ENCODE measurements at places on chromosomes 3 and 15. TPM values are rescaled to one million over a fixed set of nuclear protein-coding genes. Genes with fewer than 3 reads are reported as not detected.

The RBP2 gene
- total RNA-seq: not detected

The GOLGA8K gene
- total RNA-seq: 0.35 TPM

The CATSPER2 gene
- total RNA-seq: 8.0 TPM

The VWA5B2 gene
- total RNA-seq: 0.76 TPM

The PLAAT1 gene
- total RNA-seq: not detected

GRCh38 chr3:69671082-69671952 is 67.9 kb upstream of the MITF start:
- no peaks in the 10 kb centered on the region for H3K36me3 ChIP-seq
- H3K27me3 ChIP-seq: no peaks in the 10 kb centered on the region
- H3K27ac ChIP-seq: no peak overlapping the region
- no peak overlapping the region for H3K4me3 ChIP-seq
- H3K4me1 ChIP-seq: no peaks in the 10 kb centered on the region

GRCh38 chr3:38605981-38606380 is 43.5 kb downstream of the SCN5A start:
- peaks cover 31% of the 10 kb centered on the region for H3K27me3 ChIP-seq
- DNase-seq: no peak
- no peaks in the 10 kb centered on the region for H3K4me1 ChIP-seq
- H3K27ac ChIP-seq: no peak overlapping the region

GRCh38 chr15:22871481-22872086 is 33.1 kb downstream of the NIPA2 start:
- no peak overlapping the region for H3K27ac ChIP-seq
- no peak overlapping the region for H3K4me3 ChIP-seq
- DNase-seq: no peak
- peaks cover 7% of the 10 kb centered on the region for H3K36me3 ChIP-seq
- H3K27me3 ChIP-seq: no peaks in the 10 kb centered on the region
- H3K4me1 ChIP-seq: no peaks in the 10 kb centered on the region

- H3K4me3 ChIP-seq: no peak overlapping the region
- no peaks in the 10 kb centered on the region for H3K4me1 ChIP-seq
- no peaks in the 10 kb centered on the region for H3K27me3 ChIP-seq
- DNase-seq: no peak
Observed at GRCh38 chr3:159112724-159113123, 310.9 kb downstream of the MFSD1 start.

DNA sequence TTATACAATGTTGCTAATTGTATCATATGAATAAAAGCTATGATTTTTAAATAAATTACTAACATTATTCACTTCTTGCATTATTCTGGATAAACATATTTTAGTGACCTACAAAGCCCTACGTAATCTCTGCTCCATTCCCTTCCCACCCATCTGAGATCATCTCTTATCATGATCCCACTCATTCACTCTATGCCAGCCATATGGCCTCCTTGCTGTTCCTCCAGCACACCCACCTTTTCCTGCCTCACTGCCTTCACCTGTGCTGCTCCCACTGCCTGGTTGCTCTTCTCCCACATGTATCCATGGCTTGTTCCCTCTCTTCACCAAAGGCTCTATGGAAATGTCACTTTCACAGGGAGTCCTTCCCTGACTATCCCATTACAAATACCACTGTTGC is 7.3 kb upstream of the USP8 start:
- H3K27me3 ChIP-seq: no peaks in the 10 kb centered on the region
- no peak overlapping the region for H3K27ac ChIP-seq
- DNase-seq: no peak
- H3K4me1 ChIP-seq: no peaks in the 10 kb centered on the region
- no peaks in the 10 kb centered on the region for H3K36me3 ChIP-seq

GRCh38 chr3:52017586-52017985 is 21.9 kb upstream of the RPL29 start:
- H3K4me3 ChIP-seq: no peak overlapping the region
- H3K4me1 ChIP-seq: no peaks in the 10 kb centered on the region
- H3K36me3 ChIP-seq: no peaks in the 10 kb centered on the region
- no peak overlapping the region for H3K27ac ChIP-seq
- no peak for DNase-seq
- H3K27me3 ChIP-seq: no peaks in the 10 kb centered on the region

DNA sequence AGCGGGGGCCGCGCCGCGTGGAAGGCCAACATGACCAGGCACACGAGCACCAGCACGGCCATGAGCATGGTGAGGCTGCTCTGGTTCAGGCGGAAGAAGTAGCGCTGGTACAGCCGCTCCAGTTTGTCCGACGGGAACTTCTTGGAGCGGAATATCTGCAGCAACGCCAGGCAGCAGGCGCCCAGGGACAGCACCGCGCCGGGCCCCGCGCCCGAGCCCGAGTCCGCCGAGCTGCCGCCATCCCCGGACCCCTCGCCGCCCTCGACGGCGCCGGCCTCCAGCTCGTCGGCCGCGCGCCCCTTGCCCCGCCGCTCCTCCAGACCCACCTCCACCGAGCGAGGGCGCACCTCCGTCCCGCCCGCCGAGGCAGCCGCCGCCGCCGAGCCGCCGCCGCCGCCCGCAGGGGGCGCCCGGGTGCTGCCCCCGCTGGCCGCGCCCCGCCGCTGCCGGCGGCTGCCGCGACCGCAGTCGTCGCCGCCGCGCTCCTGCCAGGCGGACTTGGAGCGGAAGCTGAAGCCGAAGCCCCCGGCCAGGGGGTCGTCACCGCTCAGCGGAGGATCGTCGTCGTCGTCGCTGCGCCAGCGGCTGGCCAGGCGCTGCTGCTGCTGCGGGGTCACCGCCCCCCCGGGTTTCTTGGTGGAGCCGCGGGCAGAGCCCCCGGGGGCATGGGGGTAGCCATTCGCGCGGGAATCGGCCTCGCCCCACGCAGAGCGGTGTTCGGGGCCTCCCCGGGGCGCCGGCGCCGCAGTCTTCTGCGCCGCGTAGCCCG is 957 bp downstream of the ADCY5 start:
- H3K4me3 ChIP-seq: no peak overlapping the region
- no peaks in the 10 kb centered on the region for H3K27me3 ChIP-seq
- no peaks in the 10 kb centered on the region for H3K36me3 ChIP-seq

Measured in PC-9 (cell line).